ENCODE measurements at places on chromosomes 1 and 21.
A peak's percentile ranks its signal among the peaks of the same experiment; 100 is the strongest.

DNA sequence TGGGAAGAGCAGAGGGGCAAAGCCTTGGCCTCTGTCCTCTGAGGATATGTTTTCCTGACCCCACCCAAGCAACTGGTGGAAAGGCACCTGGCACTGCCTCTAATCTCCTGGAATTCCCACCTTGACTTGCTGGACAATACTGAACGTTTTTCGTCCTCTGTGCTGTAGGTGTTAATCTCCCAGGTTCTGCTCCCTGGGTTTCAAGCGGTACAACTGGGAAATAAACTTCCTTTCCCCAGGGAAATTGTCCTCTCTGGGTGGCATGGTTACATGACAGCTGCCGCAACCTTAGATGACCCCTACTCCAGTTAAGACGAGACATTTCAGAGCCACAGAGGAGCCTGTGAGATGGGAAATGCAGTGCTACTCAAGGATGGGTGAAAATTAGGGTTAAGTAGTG lies 57.3 kb upstream of the BCAR3 start:
- DNase-seq = no peak

GRCh38 chr1:248805876-248806275 lies 19.8 kb downstream of the SH3BP5L start:
- DNase-seq = peak; percentile 80

- DNase-seq = no peak
Observed at GRCh38 chr1:71464016-71464415, 383.2 kb upstream of the ZRANB2 start.

GRCh38 chr1:246113555-246114095 lies 393.5 kb downstream of the SMYD3 start:
- peak; percentile 59 for DNase-seq

- peak; percentile 99 for DNase-seq
Observed at GRCh38 chr1:19325368-19325957, 13.3 kb downstream of the SLC66A1 start.

GRCh38 chr1:206495493-206496046 lies 11.8 kb upstream of the RASSF5 start:
- no peak for DNase-seq

DNA sequence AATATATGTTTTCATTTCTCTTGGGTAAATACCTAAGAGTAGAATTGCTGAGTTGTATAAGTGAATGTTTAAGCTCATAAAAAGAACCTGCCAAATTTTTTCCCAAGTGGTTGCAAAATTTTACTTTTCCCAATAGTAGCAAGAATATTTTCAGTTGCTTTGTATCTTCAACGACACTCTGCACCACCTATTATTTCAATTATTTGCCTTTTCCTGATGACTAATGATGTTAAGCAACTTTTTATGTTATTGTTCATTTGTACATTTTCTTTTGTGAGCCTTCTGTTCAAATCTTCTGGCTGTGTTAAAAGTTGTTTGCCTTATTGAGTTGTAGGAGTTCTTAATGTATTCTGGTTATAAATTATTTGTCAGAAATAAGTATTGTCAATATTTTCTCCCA lies 299.1 kb upstream of the NRIP1 start:
- DNase-seq = no peak

- no peak for DNase-seq
Observed at GRCh38 chr1:29425631-29426030, 189.3 kb downstream of the PTPRU start.

DNA sequence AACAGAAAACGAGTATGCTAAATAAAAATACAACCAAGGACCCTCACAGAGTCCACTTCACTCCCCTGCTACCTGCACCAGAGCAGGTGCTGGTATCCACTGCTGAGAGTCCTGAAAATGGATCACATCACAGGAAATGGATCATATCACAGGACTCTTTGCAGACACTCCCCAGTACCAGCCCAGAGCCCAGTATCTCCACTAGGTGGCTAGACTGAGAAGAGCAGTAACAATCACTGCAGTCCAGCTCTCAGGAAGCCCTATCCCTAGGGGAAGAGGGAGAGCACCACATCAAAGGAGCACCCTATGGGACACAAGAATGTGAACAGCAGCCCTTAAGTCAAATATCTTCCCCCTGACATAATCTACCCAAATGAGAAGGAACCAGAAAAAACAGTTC lies 28.0 kb downstream of the AGBL4 start:
- DNase-seq = no peak

- no peak for DNase-seq
Observed at GRCh38 chr1:22454476-22455056, 2.9 kb downstream of the ZBTB40 start.

DNA sequence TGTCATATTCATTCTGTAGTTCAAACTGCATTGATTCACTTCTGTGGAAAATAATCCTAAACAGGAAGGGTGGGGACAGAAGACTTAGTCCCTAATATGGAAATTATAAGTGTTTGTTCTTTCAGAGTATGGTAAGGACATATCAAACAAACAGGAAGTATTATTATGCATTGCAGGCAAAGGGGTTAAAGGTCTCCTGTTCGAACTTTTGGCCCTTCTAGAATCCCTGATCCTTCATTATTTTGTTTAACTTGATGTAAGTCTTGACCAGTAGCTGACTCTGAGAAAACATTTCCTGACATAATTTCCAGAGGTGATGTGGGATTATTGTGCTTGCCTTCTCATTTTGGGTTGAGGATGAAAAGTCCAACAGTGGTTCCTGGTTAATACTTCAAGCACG lies 215.4 kb upstream of the ADGRL2 start:
- no peak for DNase-seq

GRCh38 chr1:228984107-228984506 lies 248.8 kb downstream of the RHOU start:
- no peak for DNase-seq

- DNase-seq = peak; percentile 43
Observed at GRCh38 chr1:40783001-40783905, at the start of gene KCNQ4. TSS of gene KCNQ4 (plus strand) at chr1:40783787. CDS start at chr1:40784094, 307 bp downstream.

DNA sequence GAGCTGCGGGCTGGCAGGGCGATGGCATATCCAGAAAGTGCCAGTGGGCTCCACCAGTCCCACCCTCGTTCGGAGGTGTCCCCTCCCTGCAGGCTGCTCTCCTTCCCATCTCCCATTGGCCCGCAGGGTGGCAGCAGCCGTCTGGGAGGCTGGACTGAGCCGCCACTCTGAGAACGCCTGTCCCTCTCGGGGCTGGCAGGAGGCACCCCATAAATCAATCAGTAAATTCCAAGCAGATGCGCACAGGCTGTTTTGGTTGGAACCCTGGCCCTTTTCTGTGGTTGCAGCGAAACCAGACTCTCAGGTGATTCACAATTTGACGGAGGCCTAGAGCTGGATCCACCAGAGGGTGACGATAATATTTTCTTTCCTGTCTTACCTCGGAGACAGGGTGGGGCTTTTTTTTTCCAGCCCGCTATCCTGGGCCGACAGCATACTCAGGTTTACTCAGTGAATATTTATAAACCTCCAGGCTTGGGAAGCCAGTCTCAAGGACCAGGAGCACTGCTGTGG lies 99.7 kb downstream of the GLIS1 start:
- DNase-seq = no peak

- no peak for DNase-seq
Observed at GRCh38 chr1:14738235-14738634, 139.8 kb downstream of the KAZN start.

GRCh38 chr1:96259399-96259798 lies 462.2 kb upstream of the PTBP2 start:
- DNase-seq = no peak

DNA sequence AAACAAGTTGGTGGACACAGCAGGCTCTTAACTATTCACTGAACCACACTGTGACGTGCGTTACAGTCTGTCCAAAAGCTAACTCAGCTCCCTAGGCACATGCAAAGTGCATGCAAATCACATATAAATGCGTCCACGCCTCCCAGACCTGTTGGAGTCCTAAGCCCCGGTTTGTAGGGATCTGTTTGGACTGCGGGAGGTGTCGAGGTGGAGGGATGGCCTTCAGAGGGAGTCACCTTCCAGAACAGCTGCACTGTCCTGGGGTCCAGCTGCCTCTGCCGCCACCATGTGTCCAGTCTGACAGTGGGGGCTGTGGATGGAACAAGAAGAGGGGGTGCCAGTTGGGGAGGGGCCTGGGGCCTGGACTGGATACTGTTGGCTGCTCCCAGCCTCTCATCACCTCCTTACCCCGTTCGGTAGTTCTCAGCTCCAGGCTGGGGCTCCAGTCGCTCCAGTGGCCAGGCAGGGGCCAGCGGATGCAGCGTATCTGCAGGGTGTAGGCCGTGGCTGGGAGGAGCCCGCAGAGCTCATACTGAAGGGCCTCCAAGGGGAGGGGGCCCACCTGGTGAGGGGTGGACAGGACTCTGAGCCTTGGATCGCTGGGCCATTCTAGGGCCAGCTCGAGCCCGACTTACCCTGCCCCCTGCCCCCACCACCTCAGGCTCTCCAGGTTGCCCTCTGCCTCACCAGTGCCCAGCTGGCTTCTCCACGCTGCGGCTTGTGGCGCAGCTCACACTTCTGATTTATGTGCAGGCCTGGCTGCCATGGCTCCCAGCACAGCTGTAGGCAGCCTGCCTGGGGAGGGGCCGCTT lies 7.9 kb upstream of the MRPS15 start:
- DNase-seq = no peak
